Muscle of arm (tissue), 14 donors: ENCODE measurements at places on chromosomes 12 and 14.
A peak's percentile ranks its signal among the peaks of the same experiment; 100 is the strongest.

DNA sequence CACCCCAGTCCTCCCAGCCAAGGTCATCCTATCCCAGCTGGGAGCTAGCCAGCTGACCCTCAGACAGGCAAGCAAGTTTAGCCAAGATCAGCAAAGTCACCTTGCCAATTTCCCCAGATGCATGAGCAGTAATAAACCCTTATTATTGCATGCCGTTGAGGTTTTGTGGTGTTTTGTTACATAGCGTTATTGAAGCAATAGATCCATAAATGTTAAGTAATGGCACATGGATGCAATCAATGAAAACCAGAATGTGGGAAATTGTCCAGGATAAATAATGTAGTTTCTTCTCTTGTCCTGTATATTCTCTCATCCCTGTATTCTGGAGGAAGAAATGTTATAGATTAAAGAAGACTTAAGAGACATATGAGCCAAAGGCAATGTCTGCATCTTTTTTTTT lies 18.0 kb upstream of the TMEM260 start:
- DNase-seq = peak; percentile 25

DNA sequence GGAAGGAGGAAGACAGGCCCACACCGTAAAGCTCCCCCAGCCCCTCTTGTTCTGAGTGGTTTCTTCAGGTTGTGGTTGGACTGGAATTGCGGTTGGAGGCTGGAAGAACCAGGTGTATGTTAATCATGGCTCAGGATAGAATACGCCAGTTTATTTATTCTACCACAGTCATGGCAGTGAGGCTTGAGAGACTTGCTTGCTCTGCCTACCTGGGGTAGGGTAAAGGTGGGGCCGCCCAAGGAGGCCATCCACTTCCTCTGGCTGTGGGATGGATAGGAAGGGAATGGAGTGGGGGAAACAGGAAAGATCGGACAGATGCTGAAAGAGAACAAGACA lies 8.1 kb downstream of the SHMT2 start:
- DNase-seq = no peak

GRCh38 chr14:43141636-43142191 lies 1365.4 kb downstream of the FSCB start:
- DNase-seq = no peak

DNA sequence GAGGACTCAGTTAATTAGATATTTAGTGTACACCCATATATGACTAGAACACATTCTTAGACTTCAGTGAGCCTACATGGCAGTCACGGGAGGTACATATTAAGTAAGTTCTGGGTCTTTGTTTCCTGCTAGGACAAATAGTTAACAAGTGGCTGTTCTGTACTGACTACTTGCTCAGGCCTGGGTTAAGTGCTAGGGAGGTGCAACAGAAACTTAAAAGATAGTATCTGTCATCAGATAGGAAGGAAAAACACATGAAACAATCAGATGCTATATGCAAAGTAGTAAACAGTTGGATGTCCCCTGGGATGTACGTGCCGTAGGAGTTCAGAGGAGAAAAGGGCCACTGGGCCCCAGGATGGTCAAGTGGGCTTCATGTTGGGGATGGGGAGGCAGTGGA lies 59.5 kb downstream of the SLC4A8 start:
- no peak for DNase-seq
